ENCODE measurements at places on chromosomes 2 and 18.

DNA sequence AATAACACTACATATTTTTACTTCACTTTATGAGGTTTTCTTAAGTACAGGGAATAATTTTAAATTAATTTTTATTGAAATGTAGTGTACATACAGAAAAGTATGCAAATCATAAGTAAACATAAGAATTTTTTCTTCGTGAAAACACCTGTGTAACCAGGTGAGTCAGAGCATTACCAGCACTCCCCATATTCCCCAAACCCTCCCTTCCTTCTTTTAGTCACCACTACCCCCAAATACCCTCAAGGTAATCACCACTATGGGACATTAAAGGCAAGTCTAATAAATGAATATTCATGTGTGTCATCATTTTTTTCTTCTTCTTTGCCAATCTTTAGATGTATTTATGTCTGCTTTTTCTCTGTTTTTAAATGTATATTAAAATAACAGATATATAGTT is 139.9 kb upstream of the LTBP1 start:
- DNase-seq: no peak

DNA sequence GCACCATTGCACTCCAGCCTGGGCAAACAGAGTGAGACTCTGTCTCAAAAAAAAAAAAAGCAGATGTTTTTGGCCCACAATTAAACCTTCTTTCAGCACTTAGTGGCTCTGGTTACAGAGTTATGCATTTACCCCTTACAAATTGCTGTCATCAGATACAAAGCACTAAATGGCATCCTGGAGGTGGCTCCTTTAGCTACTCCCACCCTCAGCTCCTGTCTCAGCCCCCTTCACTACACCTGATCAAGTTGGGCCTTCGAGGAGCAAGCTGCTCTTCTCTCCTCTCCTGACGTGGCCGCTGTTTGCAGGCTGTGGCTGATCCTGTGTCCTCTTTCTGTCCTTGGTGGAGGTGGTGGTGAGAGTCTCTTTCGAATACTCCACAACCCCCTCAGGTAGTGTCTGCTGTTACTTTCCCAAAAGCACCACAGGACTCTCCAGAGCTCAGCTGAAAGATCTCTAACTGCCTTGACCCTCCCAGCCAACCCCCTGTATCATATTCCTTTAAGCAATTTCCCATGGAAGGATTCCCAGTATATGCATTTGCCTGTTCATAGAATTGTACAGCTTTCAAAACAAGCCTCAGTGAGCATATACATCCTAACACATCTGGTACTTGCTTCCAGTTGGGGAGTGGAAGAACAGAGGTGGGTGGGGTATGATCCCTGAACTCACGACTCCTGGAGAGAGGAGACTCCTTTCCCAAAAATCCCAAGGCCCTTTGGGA is 285.9 kb downstream of the CLIP4 start:
- peak; percentile 25 for DNase-seq

DNA sequence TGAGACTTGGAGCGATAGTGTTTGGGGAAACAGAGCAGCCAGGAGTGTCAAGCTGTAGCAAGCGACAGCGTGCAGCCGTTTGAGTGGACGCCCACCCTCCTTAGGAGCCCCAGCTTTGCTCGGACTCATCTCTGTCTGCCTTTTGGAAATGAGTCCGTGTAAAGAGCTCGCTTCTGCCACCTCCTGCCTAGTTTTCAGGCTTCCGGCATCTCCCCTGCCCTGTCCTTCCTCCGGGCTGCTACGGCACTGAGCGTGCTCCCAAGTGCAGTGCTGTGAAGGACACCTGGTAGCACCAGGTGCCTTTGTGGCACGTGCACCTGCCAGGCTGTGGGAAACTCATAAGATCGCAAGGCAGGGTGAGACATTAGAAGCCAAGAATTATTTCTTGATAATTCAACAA is 117.1 kb downstream of the RNF144A start:
- DNase-seq: no peak

DNA sequence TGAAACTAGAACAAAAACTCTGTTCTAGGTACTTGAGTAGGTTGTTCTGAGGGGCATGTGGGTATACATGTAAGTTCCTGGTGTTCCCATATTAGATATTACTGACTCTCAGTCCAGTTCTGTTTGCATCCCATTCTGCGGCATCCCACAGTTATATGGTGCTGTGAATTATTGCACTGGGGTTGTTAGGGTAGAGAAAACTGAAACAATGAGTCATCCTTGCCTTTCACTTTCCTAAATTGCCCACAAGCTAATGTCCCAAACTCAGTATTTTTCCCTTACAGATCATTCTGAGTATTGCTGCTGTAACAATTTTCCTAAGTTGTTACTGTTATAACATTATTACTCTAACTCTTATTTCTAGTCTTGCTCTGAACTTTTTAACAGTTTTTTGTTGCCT is 3.0 kb downstream of the WDR75 start:
- no peak for DNase-seq

Data from NCI-H2171 treated with DMSO at 0.1 percent for 48 hours (cell line).